ENCODE measurements at places on chromosomes 6 and 20.
A peak's percentile ranks its signal among the peaks of the same experiment; 100 is the strongest.

DNA sequence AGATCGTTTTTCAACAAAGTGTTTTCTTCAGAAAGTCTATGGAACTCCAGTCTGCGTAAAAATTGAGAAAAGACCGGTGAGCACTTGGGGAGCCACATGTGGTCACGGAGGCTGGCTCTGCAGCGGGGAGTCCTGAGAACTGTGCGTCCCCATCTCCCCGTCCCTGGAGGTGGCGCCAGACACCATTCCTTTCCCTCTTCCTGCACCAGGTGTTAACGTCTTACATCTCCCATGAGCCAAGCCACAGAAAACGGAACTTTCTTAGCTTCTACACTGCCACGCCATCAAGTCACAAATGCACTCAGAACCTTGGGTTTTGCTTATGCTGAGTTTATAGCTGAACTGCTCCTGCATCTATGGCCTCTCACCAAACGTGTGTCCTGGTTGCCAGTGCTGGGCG, 62.6 kb downstream of the GINS1 start:
- H3K36me3 ChIP-seq: peaks cover 65% of the 10 kb centered on the region
- no peaks in the 10 kb centered on the region for H3K4me1 ChIP-seq
- H3K27ac ChIP-seq: no peak overlapping the region

DNA sequence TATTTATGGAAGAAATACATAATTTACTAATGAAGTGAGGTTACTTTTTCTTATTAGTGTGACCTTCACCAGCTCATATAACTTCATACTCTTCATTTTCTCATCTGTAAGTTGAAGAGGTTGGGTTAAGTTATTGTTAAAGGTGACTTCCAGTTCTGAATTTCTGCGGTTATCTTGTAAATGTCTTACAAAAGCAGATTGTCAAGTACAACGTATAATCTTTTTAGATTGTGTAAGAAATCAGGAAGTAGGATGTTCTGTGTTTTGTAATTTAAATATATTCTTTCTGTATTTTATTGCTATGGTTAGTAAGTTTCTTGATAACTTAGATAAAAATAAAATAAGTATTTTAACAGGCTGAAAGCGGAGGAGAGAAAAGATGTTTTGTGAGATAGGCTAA, 12.0 kb downstream of the WTAP start:
- peaks cover 47% of the 10 kb centered on the region for H3K36me3 ChIP-seq
- H3K4me3 ChIP-seq: no peak overlapping the region
- peaks cover 8% of the 10 kb centered on the region for H3K4me1 ChIP-seq
- ATAC-seq: no peak
- no peak overlapping the region for H3K27ac ChIP-seq
- no peaks in the 10 kb centered on the region for H3K27me3 ChIP-seq

- peaks cover 43% of the 10 kb centered on the region for H3K36me3 ChIP-seq
- no peak for ATAC-seq
- no peak overlapping the region for H3K27ac ChIP-seq
- no peak overlapping the region for H3K4me3 ChIP-seq
- H3K27me3 ChIP-seq: no peaks in the 10 kb centered on the region
- no peaks in the 10 kb centered on the region for H3K4me1 ChIP-seq
Measured at GRCh38 chr6:158059108-158059507, 77.4 kb downstream of the SYNJ2 start.

- no peaks in the 10 kb centered on the region for H3K36me3 ChIP-seq
- no peaks in the 10 kb centered on the region for H3K4me1 ChIP-seq
- H3K27me3 ChIP-seq: no peaks in the 10 kb centered on the region
- no peak overlapping the region for H3K4me3 ChIP-seq
- no peak for ATAC-seq
- H3K27ac ChIP-seq: no peak overlapping the region
Measured at GRCh38 chr6:5401845-5402738, 140.8 kb downstream of the FARS2 start.

DNA sequence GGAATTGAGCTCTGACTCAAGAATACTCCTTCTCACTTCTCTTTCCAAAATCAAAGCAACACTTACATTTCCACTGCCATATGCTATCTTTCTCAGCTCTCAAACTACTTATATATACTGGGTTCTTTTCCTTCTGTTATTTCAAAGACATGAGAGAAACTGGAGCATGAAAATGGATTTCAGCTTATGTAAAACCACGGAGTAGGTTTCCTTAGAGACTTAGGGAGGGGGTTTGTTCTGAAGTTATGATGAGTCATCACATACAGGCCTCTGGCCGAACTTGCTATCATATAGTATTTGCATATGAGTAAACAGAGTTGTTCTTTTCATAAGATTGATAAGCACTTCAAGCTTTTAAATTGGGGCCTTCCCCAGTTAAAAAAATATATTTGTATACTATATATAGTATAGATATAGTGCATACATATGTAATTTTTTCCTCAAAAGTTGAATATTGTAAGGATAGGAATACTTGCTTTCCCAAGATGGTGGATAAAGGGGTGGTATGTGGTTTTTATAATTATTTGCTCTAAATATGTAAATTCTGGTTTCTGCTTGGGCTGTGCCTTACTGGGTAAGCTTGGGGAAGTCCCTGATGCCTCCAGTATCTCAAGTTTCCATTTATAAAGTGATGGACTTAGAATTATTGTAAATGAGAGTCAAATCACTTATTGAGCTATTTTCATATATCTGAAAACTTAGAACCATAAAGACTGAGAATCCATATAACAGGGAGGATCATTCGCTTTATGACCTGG, 273.9 kb downstream of the RFPL4B start:
- no peaks in the 10 kb centered on the region for H3K27me3 ChIP-seq
- no peak overlapping the region for H3K27ac ChIP-seq
- no peaks in the 10 kb centered on the region for H3K36me3 ChIP-seq
- no peak for ATAC-seq
- H3K4me3 ChIP-seq: no peak overlapping the region

GRCh38 chr6:157650261-157650640, 172.8 kb upstream of the SNX9 start:
- peak; percentile 54 for ATAC-seq
- peaks cover 16% of the 10 kb centered on the region for H3K4me1 ChIP-seq
- H3K36me3 ChIP-seq: no peaks in the 10 kb centered on the region
- H3K4me3 ChIP-seq: peak overlapping the region; percentile 31
- no peak overlapping the region for H3K27ac ChIP-seq

- no peak overlapping the region for H3K4me3 ChIP-seq
- H3K27me3 ChIP-seq: no peaks in the 10 kb centered on the region
- H3K27ac ChIP-seq: peak overlapping the region; percentile 76
- H3K36me3 ChIP-seq: no peaks in the 10 kb centered on the region
Measured at GRCh38 chr6:19231878-19232561, 605.1 kb upstream of the ID4 start.

GRCh38 chr20:49460916-49461315, 21.6 kb downstream of the KCNB1 start:
- no peak overlapping the region for H3K27ac ChIP-seq
- no peaks in the 10 kb centered on the region for H3K27me3 ChIP-seq

DNA sequence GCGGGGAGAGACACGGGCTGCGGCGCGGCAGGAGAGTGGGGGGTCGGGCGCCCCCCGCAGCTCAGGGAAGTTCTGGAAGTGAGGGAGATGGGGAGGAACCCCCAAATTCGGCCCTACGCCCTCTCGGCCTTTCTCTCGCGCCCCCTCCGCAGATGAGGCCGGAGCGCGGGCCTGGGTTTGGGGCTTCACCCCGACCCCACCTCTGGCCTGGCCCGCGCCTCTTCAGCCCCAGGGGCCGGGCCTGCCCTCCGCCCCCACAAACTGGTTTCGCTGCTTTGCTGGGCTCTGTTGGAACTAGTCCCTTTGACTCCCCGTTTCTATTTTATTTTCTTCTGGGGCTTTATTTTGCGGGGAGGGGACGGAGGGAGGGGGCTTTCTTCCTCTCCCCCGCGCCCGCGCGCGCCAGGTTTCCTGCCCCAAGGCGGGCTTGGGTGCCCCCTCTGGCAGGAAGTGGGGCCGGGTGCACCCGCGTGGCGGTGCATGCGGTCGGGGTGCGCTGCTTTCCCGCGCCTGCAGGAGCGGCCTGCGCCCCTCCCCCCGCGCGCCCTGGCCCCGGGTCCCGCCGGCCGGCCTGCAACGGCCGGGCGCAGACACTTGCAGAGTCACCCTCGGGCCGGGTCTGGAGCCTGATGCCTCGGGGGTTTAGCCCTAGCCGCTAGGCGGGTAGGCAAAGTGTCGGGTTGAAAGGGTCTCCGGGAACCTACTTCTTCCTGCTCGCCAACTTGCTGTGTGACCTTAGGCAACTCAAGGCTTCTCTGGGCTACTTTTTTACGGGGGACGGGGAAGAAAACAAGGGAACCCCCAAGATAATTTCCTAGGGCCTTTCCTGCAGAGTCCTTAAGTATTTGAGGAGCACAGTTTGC, 1.3 kb downstream of the HMGA1 start:
- H3K4me1 ChIP-seq: peaks cover 4% of the 10 kb centered on the region
- H3K4me3 ChIP-seq: peak overlapping the region; percentile 70
- H3K27ac ChIP-seq: peak overlapping the region; percentile 72
- peaks cover 26% of the 10 kb centered on the region for H3K36me3 ChIP-seq

- H3K27ac ChIP-seq: peak overlapping the region; percentile 81
- H3K4me1 ChIP-seq: peaks cover 3% of the 10 kb centered on the region
- H3K27me3 ChIP-seq: no peaks in the 10 kb centered on the region
- H3K36me3 ChIP-seq: no peaks in the 10 kb centered on the region
- no peak for ATAC-seq
Measured at GRCh38 chr6:35086282-35086632, 54.9 kb downstream of the TCP11 start.

DNA sequence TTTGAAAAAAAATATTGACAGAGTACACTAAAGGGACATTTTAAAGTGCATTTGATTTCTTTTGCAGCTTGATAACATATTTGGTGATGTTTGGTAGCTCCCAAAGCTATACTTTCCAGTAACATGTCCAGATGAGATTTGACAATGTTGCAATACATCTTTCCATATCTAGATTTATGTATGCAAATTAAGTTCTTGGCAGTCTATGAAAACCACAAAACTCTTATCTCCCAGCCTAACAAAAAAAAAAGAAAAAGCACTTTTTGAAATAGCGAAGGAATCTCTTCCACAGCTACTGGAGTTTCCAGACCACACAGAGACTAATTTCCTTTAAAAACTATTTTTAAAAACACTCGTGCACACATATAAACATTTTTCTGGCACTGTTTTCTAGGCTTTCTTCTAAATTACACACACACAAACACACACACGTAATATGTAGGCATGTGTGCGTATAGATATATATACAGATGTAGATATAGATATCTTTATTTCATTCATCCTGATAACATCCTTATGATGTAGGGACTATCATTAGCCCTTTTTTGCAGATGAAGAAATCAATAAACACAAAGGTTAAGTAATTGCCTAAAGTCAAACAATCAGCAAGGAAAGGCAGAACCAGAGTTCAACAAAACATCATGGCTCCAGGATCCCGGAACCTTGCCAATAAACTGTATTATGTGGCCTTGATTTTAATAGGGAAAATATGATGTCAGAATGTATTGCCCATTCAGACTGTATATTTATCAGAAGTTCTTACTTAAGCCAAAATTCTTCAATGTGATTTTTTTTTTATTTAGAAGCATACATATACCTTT, 93.3 kb downstream of the ADGRB3 start:
- no peak overlapping the region for H3K27ac ChIP-seq
- no peaks in the 10 kb centered on the region for H3K27me3 ChIP-seq
- H3K36me3 ChIP-seq: no peaks in the 10 kb centered on the region
- no peaks in the 10 kb centered on the region for H3K4me1 ChIP-seq

GRCh38 chr20:13432126-13432525, 206.6 kb downstream of the TASP1 start:
- no peak overlapping the region for H3K4me3 ChIP-seq
- peaks cover 9% of the 10 kb centered on the region for H3K4me1 ChIP-seq
- no peaks in the 10 kb centered on the region for H3K36me3 ChIP-seq
- no peaks in the 10 kb centered on the region for H3K27me3 ChIP-seq
- ATAC-seq: no peak

DNA sequence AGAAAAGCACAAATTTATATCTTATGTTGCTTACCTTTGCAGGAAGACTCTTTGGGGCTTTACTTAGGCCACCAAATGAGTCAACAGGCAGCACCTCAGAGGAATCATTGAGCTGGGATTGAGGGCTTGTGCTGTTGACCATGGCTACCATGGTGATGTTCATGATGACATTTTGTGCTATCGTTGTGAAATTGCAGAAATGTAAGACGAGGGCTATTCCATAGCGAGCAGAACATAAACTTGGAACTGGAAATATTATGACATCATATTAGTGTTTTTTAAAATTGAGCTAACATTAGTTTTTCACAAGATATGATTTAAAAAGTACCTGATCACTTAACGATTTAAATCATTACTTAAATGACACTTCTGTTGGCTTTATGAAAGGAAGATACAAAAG, 11.8 kb downstream of the SLC17A3 start:
- H3K27me3 ChIP-seq: peaks cover 8% of the 10 kb centered on the region
- H3K36me3 ChIP-seq: no peaks in the 10 kb centered on the region
- no peak overlapping the region for H3K4me3 ChIP-seq
- H3K4me1 ChIP-seq: no peaks in the 10 kb centered on the region
- ATAC-seq: no peak

GRCh38 chr20:53221731-53222130, 249.6 kb downstream of the TSHZ2 start:
- H3K27ac ChIP-seq: no peak overlapping the region
- ATAC-seq: no peak
- H3K4me1 ChIP-seq: peaks cover 5% of the 10 kb centered on the region
- H3K27me3 ChIP-seq: peaks cover 7% of the 10 kb centered on the region

GRCh38 chr6:4664117-4664626, 112.0 kb upstream of the CDYL start:
- H3K4me3 ChIP-seq: no peak overlapping the region
- H3K36me3 ChIP-seq: no peaks in the 10 kb centered on the region
- H3K27me3 ChIP-seq: no peaks in the 10 kb centered on the region
- H3K27ac ChIP-seq: no peak overlapping the region
- ATAC-seq: peak; percentile 92

DNA sequence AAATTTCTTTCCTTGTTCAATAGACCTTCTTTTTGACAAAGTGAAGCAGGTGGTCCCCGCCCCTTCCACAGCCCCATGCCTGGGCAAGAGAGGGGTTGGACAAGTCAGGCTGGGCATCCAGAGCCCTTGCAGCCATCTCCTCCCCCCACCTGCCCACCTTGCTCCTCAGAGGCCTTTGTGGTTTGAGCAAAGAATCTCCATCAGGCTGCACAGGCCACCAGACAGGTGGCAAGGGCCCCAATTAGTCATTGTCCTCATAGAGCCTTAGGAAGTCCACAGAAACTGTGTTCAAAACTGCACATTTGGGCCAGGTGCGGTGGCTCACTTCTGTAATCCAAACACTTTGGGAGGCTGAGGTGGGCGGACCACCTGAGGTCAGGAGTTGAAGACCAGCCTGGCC, 1.5 kb upstream of the MAPK13 start:
- peaks cover 16% of the 10 kb centered on the region for H3K4me1 ChIP-seq
- ATAC-seq: no peak
- no peaks in the 10 kb centered on the region for H3K36me3 ChIP-seq
- no peak overlapping the region for H3K4me3 ChIP-seq
- H3K27me3 ChIP-seq: peaks cover 49% of the 10 kb centered on the region
